ENCODE measurements at places on chromosomes 5 and 9.

DNA sequence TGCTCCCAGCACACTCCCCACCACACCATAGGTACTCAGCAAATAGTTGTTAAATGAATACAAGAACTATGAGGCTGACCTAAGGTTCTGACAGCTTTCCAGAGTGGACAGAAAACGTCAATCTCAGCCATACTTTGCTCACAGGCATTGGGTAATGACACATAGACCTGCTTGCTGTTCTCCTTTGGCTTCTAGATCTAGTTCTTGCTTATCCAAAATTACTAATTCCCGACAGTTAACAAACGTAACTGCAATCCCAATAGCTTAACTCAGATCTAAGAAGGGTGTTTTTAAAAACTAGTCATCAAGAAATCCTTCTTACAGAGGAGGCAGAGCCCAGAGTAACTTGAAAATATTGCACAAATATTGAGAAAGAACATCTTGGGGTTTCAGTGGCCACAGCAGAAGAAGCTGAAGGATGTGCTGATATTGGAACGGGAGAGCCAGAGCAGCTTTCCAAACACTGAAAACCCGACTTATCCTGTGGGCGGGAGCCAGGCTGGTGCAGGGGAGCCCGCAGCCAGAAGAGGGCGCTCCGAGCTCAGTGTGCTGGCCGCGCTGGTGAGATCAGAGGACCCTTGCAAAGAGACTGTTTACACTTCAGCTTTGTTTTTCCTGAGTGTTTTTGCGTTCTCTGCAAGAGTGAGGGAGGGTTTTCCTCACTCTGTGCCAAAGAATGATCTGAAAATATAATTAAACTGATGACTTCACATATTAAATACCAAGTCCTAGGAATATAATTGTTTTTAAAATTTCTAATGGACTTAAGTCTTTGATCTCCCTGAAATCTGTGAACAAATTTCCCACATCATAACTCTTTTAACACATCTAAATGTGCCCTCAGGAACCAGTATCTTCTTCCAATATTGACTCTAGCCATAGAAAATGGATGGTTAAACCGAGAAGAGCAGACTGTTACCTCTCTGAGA lies 30.3 kb downstream of the FGF1 start:
- peak; percentile 36 for DNase-seq

- DNase-seq: no peak
Measured at GRCh38 chr5:35063414-35063813, 15.7 kb upstream of the AGXT2 start.

- DNase-seq: no peak
Measured at GRCh38 chr9:76198336-76198735, 195.9 kb downstream of the RFK start.

DNA sequence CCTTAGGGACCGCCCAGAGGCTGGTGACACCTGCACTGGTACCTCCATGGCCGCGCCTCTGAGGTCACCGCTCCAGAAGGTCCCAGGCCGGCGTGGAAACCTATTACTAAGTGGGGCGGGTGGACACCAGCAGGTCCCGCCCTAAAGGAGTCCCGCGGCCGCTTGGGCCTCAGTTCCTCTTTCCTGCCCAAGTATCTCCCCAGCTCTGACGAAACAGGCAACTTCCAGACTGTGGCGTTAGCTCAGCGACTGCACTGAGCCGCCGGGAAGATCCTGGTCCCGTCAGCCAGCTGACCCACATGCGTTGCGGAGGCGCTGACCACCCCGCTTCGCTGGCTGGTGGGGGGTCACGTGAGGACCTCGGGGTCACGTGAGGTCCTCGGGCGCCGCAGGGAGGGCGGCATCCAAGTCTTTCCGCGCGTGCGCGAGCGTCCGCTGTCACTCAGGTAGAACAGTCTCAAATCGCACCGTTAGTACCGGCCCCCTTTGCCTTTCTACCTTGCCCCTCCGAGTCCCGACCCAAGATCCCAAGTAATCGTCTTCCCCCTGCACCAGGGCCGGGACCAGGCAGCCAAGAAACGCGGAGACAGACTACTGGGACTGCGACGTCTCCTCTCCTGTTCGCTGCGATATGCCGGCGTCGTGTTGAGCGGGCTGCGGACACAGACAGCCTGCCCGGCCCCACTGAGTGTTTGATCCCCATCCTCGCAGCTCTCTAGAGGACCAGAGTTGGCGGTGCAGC lies 53.7 kb upstream of the KDM4C start:
- peak; percentile 81 for DNase-seq

DNA sequence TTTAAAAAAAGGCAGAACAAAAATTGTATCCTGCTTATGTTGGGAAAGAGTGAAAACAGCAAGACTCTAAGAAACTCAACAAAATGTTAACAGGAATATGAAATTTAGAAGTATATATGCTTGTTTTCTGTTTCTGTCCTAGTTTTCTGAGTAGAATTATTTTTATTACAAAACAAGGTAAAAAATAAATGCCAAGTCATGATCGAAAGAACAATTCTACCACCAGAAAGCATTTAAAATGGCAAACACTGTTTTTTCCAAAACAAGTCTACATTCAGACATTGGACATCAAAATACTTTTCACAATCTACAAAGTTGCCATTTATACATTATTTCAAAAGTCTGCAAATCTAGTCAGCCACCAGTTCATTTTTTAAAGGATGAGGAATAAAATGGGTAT lies 102.6 kb downstream of the TLE1 start:
- no peak for DNase-seq

DNA sequence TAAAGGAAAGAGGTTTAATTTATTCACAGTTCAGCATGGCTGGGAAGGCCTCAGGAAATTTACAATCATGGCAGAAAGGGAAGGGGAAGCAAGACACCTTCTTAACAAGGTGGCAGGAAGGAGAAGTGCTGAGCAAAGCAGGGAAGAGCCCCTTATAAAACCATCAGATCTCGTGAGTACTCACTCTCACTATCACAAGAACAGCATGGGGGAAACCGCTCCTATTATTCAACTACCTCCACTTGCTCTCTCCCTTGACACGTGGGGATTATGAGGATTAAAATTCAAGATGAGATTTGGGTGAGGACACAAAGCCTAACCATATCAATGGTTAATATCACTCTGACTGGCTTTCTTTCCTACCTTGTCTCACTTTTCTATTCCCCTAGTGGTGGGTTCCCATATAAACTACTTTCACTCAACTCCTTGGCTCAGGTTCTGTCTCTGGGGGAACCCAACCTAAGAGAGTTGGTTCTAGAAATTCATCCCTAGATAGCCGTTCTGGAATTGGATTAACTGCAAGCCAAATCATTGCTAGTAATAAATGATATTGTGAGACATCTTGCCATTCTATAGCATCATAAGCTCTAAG lies 749.8 kb upstream of the GRAMD2B start:
- no peak for DNase-seq

GRCh38 chr9:21357479-21358460 lies 7.1 kb upstream of the IFNA6 start:
- DNase-seq: no peak

DNA sequence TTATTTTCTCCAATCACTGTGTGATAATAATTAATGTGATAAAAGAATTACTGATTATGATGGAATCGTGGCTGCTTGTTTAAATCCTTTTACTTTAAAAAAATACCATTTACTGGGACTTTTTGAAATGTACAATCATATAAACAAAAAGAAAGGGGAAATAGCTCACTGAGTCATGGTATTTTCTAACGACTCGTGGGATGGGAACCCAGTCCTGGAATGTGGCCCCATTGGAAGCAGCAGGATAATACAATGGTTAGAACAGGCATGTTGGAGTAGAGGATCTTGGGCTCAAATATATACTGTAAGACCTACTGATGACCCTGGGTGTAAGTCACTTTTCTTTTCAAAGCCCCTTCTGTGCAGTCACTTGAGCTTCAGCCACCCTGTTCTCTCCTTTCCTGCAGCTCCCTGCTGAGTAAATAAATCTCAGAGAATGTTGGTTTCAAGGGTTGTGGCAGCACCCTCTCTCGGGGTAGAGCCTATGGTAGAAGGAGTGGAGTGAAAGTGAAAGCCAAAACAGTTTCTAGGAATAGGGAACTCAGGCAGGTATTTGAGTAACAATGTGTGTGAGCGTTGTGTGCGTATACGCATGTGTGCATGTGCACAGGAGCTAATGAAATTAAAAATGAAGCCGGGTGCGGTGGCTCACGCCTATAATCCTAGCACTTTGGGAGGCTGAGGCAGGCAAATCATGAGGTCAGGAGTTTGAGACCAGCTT lies 40.8 kb upstream of the LARP1 start:
- DNase-seq: peak; percentile 44

GRCh38 chr9:97179616-97180015 lies 127.8 kb upstream of the CCDC180 start:
- DNase-seq: no peak

GRCh38 chr5:6019612-6020011 lies 358.7 kb downstream of the MED10 start:
- DNase-seq: no peak

DNA sequence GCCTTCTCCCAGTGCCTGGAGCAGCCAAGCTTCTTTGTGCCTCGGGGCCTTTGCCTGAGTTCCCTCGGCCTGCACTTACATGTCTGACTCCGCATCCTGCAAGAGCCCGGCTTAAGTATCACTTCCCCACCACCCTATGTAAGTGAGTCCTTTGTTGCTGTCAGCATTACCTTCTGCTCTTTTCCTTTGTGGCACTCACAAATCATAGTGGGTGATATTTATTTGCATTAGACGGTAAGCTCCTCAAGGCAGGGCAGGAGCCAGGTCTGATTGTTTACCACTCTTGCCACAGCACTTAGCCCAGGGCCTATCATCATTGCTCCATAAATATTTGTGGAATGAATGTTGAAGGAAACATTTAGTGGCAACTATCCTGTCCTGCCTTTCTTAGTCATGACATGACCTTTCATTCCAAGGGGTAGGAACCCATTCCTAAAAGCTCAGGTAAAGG lies 4.8 kb downstream of the GM2A start:
- no peak for DNase-seq

DNA sequence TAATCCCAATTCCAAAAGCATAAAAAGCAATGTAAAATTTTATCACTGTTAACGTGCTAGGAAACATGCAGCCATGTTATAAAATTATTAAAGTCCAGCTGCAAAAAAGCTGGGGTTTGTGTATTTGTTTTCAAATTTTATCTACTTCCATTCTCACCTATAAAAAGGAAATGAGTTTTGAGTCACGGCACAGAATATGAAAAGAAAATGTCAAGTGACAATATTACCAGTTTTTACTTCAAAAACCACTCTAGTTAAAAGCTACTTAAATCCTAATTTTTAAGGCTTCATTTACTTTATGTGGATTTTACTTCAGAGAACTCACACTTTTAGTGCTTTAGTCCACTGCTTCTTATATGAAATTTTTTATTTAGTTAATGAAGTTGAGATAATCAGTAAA lies 72.7 kb upstream of the IFNE start:
- DNase-seq: no peak

DNA sequence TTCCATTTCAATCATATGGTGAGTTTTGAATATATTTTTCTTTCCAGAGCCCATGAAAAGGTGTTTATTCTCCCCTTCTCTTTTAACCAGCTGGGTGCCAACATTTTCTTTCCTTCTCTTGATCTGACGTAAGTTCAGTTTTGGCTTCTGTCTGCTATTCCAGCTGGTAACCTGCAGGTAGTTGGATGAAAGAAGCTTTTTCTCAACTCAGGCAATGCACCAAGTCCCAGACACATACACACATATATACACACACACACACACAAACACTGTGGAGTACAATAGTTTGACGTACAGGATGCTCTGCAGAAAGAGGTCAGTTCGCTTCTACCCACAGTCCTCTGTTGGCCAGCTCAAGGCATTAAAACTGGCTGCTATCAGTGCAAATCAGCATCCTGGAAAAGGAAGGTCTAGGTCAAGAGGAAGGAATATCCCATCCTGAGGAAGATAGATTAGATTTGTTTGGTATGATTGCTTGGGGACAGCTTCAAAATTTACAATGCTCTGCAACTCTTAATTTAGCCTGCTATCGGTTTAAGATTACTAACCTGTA lies 214.3 kb upstream of the SEMA6A start:
- DNase-seq: no peak

DNA sequence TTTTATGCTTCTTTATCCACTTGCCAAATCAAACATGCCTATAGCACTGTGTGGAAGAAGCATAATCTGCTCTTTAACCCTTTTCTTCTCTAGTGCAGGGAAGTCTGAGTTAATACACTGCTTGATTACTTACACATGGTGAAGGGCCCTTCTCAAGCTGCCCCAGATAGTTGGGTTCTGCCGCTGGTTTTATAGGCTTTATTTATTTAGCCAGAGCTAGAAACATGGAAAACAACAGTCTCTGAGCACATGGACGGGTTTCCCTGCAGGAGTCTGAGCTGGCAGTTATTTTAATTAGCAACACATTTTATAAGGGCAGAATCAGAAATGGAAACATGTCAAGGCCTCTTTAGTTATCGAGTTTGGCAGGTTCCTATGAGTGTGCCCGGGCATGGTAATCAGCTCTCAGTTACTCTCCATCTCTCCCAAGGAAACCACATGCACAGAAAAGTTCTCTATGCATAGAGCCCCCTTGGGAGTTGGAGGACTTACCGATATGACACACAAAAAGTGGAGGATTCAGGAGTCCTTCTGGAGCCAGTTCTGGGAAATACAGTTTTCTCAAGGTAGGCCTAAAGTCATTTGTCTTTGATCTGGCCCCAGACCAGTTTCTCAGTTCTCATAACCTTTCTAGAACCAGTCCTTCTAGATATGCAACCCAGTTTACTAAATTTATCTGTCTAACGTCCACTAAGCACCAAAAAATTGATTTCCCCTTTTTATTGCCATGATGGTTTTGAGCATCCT lies 564.8 kb downstream of the ACTL7B start:
- DNase-seq: peak; percentile 48

DNA sequence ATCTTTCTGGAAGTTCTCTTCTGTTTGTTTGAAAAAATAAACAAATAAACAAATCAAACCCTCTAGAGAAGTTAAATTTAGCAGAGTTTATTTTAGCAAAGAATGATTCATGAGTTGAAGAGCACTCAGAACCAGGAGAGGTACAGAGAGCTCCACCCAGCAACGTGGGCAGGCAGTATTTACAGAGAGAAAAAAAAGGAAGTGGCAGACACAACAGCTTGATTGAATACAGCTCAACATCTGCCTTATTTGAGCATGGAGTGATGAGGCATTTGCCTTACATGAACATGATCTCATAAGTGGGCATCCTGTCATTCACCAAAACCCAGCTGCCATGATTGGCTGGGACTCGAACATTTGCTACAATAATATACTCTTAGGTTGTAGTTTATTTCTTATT lies 381.6 kb upstream of the ADAMTS16 start:
- peak; percentile 93 for DNase-seq

GRCh38 chr5:4804691-4805360 lies 335.3 kb upstream of the ADAMTS16 start:
- no peak for DNase-seq
